ENCODE measurements at places on chromosomes 1 and 21.

DNA sequence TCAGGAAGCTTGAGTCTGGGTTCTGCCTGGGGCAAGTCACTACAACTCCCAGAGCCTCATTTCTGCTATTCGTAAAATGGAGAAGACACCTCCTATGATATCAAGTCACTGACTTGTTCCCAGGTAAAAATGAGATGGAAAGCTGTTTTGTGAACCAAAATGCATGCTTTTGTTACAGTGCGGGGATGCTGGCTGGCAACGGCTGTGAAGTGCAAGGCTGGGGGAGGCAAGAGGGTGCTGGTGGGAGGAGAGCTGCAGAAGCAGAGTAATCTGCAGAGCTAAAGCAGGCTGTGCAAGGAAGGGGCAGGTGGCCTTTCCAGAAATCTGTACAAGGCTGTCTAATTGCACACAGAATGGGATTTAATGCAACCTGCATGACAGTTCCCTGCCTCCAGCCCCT lies 150.9 kb downstream of the CNIH3 start:
- DNase-seq: no peak

DNA sequence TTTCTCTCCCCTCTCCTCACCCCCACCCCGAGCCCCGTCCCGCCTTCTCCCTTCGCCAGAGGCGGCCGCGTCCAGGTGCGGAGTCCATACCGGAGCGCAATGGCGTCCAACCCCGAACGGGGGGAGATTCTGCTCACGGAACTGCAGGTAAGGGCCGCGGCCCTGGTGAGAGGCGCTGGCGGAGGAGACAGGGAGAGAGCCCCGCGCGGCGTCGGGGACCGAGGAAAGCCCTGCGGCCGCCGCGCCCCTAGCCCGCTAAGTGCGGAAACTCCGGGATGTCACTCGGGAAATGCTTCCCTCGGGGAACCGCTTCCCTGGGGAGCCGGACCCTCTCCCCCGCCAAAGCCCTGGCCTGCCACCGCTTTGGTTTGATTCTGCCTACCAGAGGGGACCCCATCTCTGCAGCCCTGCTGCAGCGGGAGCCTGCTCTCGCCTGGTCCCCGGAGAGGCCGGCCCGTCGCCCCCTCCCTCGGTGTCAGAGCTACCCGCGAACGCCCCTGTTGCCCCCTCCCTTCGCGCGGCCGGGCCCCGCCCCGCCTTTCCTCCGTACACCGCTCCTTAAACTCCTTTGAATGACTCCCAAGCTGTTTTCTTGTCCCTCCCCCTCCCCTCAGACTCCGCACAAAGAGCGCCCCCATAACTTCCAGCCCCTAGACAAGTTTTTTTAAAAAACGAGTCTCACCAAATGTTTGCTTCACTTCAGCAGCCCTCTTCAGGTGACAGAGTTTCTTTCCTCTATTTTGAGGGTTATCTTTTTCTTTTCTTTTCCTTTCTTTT lies 597 bp downstream of the PKN2 start:
- DNase-seq: no peak

DNA sequence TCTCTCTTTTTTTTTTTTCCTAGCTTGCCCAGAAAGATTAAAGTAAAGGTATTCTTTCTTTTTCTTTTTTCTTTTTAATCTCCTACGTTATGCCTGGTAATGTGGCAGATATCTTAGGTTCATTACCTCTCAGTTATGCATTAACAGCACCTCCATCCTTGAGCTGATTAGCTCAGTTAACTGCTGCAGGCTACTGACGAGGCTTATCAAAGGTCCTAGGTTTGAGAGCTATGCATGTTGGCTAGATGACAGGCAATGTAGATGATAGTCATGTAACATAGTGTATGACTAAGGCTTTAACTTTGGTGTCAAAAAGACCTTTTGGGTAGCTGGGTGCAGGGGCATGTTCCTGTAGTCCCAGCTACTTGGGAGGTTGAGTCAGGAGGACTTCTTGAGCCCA lies 53.7 kb upstream of the CACYBP start:
- no peak for DNase-seq

- no peak for DNase-seq
These were observed 115.6 kb upstream of the SLC45A1 start for GRCh38 chr1:8202182-8202905.

- DNase-seq: no peak
These were observed 8.2 kb upstream of the NUAK2 start for GRCh38 chr1:205329719-205330118.

DNA sequence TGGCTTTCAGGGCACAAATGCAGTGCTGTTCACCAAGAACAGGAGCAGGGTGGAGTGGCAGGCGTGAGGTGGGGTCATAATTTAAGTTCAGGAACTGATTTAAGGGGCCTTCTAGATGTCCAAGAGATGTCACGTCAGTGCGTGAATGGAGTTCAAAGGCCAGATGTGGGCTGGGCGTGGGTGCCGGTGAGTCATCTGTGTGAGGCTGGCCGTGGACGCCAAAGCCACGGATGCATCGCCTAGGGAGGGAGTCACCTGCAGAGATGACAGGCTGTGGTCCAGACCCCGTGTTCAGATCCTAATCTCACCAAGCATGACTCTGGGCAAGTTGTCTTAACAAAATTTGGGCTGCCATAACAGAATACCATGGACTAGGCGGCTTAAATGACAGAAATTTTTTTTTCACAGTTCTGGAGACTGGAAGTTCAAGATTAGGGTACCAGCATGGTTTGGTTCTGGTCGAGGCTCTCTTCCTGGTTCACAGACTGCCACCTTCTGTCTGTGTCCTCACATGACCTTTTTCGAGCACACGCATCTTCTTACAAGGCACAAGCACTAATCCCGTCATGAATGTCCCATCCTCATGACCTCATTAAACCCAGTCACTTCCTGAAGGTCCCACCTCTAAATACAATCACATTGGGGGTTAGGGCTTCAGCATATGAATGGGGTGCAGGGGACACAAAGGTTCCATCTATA lies 109.6 kb downstream of the PRDM2 start:
- DNase-seq: no peak

GRCh38 chr1:7070389-7071029 lies 285.3 kb downstream of the CAMTA1 start:
- DNase-seq: peak; percentile 10

- no peak for DNase-seq
These were observed 866.2 kb downstream of the LRRIQ3 start for GRCh38 chr1:73331726-73332125.

GRCh38 chr1:109096120-109096519 lies 5.6 kb downstream of the TMEM167B start:
- DNase-seq: no peak

DNA sequence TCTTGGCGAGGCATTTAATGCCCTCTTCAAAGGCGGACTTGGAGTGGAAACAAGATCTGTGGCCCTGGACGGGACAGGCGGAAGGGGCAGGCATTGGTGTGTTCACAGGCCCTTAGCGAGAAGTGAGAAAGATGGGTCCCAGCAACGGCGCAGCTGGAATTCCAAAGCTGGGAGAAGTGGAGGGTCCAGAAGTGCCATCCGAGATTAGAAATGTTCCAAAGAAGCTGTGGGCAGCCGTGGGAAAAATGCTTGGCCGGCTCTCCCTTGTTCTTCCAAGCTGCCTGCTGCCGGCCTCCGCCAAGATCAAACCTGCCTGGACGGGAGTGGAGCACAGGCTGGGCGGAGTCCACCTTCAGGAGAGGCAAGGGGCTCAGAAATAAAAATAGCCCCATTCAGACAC lies 69.4 kb upstream of the ACTRT2 start:
- no peak for DNase-seq

GRCh38 chr21:45994086-45994661 lies 12.6 kb downstream of the COL6A1 start:
- no peak for DNase-seq

- no peak for DNase-seq
These were observed 337.1 kb upstream of the KAZN start for GRCh38 chr1:14261395-14261794.

- DNase-seq: no peak
These were observed 94.6 kb upstream of the C8B start for GRCh38 chr1:57060451-57060850.

DNA sequence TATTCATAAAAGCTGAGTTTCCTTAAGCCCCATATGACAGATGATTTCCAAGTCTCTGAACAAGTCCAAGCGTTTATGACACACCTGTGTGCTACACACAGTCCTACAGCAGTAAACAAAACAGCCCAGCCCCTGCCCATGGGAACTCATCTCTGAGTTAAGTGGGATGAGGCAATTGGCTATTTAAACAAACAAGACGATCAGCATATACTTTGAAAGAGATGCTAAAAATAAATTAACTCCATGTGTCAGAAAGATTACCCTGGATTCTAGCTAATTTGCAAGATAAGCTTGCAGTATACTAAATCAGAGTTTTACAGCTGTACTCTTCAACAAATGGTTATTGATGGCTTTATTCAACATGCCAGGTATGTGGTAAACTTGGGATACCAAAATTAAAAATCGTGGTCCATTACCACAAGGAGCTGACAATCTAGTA lies 7.0 kb downstream of the PSMG1 start:
- DNase-seq: no peak

DNA sequence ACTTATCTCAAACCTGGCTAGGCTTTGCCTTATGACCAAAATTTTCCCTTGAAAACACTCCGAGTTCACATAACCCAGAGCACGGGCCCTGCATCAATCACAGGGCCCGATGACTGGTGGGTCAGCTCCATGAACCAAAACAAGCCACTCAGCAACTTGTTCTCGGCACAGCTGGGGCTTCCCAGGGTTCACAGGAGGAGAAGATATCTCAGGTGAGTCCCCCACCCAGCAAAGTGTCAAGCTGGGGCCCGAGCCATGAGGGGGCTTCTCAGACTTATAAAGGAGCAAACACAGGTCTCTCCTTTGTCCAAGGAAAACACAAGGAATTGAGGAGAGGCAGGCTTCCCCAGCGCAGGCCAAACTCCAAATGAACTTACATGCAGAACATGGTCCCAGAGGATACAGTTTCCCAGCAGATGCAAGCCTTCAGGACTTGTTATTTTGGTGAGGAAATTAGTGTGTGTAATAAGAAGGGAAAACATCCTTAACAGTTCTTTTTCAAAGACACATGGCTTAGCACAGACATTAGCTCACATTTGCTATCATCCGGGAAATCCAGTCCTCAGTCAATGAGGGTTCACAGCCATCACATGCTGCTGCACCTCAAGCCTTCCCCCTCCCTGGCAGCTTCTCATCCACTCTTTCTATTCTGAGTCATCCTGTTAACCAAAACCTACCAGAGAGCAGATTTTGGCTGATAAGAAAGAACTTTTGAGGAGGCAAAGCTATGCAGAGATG lies 98.1 kb upstream of the NFIA start:
- no peak for DNase-seq
